ENCODE measurements at places on chromosomes 3 and 15. TPM values are rescaled to one million over a fixed set of nuclear protein-coding genes. Genes with fewer than 3 reads are reported as not detected.

Gene ITIH1
- not detected for total RNA-seq

Gene PRTG
- total RNA-seq = 9.6 TPM

Gene ISL2
- total RNA-seq = 4.3 TPM

Gene BLOC1S6
- 21.0 TPM for total RNA-seq

Gene CYP11A1
- not detected for total RNA-seq

Gene P2RY1
- 0.49 TPM for total RNA-seq

All from A549 treated with RU486 at 1 μM for 4 hours (cell line).